ENCODE measurements at places on chromosomes 7 and 10.
A peak's percentile ranks its signal among the peaks of the same experiment; 100 is the strongest.

GRCh38 chr10:112778579-112778978 is 171.5 kb upstream of the TCF7L2 start:
- no peak for DNase-seq

- DNase-seq: no peak
These were observed at the start of gene LRCH4 for GRCh38 chr7:100585511-100586265. LRCH4 (minus strand) TSS chr7:100586129; CDS start chr7:100586100, 29 bp downstream.

- DNase-seq: no peak
These were observed 61.1 kb upstream of the EZH2 start for GRCh38 chr7:148944935-148945934.

- DNase-seq: no peak
These were observed 227.6 kb downstream of the DGKI start for GRCh38 chr7:137619181-137619580.

- no peak for DNase-seq
These were observed 184.6 kb upstream of the SP4 start for GRCh38 chr7:21243265-21243664.

DNA sequence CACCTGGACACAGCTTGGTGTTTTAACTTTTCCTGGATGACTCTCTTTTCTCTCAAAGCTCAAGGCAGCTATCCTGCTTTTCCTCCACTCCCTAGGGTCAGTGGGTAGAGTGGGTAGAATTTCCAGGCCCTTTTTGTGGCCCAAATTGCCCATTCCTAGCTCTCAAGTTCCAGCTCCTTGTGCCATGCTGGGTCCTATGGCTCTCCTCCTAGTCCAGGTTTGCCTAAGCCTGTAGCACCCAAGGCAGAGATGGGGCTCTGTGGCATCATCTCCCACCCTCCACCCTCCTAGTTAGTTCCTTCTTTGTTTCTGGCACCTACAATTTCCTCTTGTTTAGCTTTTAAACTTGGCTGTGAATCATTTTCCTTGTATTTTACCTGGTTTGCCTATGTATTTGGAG is 9.7 kb downstream of the CPA4 start:
- no peak for DNase-seq

GRCh38 chr7:20402747-20403230 is 72.1 kb downstream of the ITGB8 start:
- no peak for DNase-seq

DNA sequence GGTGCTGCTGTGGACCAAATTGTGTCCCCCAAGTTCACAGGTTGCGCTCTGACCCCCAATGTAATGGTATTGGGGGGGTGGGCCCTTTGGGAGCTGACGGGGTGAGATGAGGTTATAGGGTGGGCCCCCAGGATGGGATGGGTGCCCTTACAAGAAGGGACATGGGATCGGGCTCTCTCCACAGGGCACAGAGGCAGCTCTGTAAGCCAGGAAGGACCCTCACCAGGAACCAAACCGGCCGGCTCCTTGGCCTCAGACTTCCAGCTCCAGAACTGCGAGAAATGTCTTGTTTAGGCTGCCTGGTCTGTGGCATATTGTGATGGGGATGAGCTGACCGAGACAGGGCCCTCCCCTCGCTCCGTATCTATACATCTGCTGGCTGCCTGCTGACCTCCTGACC is 25.7 kb upstream of the JAKMIP3 start:
- no peak for DNase-seq

GRCh38 chr7:87993269-87993668 is 59.2 kb downstream of the ADAM22 start:
- DNase-seq: no peak

- DNase-seq: no peak
These were observed 43.3 kb downstream of the HSPA12A start for GRCh38 chr10:116699049-116699448.

DNA sequence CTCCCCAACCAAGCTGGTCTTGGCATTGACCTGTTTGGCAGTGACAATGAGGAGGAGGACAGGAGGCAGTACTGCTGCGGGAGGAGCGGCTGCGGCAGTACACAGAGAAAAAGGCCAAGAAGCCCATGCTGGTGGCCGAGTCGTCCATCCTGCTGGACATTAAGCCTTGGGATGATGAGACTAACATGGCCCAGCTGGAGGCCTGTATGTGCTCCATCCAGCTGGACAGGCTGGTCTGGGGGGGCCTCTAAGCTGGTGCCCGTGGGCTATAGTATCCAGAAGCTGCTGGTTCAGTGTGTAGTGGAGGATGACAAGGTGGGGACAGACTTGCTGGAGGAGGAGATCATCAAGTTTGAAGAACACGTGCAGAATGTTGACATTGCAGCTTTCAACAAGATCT is 39.1 kb upstream of the ZNF273 start:
- DNase-seq: peak; percentile 36

- DNase-seq: no peak
These were observed 92.0 kb downstream of the CTBP2 start for GRCh38 chr10:125068406-125068805.

DNA sequence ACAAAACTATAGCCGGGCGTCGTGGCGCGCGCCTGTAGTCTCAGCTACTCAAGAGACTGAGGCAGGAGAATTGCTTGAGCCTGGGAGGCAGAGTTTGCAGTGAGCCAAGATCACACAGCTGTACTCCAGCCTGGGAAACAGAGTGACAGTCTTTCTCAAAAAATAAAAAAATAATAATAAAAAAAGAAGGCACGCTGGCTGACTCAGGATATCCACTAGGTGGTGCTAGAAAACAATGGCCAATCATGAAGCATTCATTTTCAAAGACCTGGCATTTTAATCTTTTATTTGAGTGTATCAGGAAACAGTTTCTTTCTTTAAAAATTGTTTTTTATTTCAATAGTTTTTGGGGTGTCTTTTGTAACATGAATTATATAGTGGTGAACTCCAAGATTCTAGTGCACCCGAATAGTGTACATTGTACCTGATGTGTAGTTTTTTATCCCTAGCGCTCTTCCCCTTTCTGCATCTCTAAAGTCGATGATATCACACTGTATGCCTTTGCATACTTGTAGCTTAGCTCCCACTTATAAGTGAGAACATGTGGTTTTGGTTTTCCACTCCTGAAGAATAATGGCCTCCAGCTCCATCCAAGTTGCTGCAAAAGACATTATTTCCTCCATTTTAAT is 88.6 kb downstream of the LYZL1 start:
- DNase-seq: no peak
